ENCODE measurements at places on chromosomes 13 and 19.

DNA sequence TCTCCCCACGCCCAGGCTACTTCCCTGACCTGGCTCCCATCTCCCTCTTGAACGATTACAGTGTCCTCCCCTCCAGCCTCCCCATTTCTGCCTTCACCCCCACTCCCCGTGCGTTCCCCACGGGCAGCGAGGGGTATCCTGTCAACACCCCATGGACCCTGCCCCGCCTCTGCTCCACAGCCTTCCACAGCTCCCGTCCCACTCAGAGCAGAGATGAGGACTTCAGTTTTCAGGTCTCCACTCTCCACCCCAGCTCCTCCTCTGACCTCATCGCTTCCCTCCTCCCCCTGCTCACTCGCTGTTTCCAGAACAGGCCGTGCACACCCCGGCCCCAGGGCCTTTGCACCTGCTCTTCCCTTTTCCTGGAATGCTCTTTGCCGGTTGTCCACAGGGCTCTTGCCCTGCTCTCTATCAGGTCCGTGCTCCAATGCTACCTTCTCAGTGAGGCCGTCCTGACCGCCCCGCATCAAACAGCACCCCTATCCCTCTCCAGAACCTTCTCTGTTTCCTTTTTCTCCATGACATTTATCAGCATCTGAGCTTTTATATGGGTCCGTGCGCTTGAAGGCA, 15.0 kb downstream of the LRRC4B start:
- no peak for DNase-seq

DNA sequence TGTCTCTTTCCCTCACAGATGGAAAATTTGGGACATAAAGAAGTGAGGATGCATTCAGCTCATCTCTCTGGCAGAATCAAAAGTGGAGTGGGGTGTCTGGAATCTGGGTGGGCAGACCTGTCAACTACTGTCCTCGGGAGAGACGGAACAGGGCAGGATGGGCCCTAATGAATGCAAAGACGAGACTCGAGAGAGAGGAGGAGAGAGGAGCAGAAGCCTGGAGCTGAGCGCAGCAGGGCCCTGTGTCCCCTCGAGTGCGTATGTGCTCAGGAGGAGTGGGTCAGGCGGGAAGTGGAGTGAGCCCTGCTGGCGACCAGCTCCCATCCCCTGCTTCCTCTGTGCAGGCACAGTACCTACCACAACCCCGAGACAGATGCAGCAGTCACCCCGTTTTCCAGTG, 78.9 kb downstream of the TEX29 start:
- no peak for DNase-seq

DNA sequence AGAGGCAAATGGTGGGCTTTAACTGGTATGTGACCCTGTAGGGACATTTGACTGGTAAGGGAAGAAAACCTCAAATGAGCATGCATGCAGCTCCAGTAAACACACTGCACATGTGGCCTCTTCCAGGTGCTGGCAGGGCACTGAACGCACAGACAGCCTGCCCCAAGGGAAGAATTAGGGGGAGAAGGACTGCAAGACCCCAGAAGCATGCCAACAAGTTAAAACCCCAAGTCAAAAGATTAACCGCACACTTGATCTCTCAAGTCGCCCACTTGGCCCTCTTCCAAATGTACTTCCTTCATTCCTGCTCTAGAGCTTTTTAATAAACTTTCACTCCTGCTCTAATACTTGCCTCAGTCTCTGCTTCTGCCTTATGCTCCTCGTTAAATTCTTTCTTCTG, 46.9 kb upstream of the SLITRK1 start:
- DNase-seq = no peak

DNA sequence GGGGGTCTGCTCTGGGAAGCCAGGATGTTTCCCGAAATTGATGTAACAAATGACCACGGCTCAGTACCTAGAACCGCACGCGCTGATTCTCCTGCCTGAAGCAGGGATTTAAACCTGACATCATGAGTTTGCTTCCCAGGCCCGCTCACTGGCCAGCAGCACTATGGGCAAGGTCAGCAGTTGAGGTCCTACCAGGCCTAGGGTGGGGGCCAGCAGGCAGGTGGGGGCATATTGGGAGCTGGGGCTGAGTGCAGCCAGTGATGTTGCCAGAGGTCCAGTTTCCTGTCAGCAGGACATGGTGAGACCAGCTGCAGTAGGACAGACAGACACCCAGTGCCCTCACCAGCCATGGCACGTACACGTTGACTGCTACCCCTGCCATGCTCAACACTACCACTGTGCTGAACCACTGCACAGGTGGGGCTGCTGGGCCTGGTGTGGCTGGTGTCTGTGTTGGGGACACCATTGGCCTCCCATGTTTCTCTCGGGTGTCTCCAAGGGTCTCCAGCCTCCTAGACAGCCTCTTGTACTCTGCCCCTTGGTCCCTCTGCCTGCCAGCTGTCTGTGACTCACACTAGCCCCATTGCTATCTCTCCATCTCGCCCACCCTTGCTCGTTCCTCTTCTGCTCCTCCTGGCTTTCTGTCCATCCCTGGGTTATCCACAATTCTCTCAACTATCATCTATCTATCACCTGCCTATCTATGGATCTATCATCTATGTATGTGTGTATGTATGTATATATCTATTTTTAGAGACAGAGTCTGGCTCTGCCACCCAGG, 1.1 kb upstream of the C19orf85 start:
- DNase-seq = no peak

DNA sequence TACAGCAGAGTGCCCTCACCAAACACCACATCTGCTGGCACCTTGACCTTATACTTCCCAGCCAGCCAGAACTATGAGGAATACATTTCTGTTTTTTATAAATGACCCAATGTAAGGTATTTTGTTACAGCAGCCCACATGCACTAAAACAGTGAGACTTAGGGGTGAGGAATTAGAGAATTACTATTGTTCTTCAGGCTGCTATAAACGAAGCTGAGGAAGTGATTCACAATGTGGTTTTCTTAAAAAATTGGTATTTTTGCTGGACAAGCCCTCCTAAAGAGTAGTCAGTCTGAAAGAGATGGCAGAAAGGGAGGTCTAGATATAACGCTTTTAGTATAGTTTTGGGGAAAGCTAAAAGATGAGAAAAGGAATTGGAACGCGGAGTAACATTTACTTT, 101.0 kb downstream of the SLITRK6 start:
- DNase-seq = no peak

- no peak for DNase-seq
Observed at GRCh38 chr13:32986552-32986951, 29.7 kb upstream of the KL start.

- no peak for DNase-seq
Observed at GRCh38 chr19:30711296-30711695, 339.1 kb downstream of the ZNF536 start.

GRCh38 chr19:38434549-38435051, 1.1 kb downstream of the RYR1 start:
- DNase-seq = no peak

GRCh38 chr19:4295972-4296771, 6.0 kb downstream of the TMIGD2 start:
- no peak for DNase-seq

DNA sequence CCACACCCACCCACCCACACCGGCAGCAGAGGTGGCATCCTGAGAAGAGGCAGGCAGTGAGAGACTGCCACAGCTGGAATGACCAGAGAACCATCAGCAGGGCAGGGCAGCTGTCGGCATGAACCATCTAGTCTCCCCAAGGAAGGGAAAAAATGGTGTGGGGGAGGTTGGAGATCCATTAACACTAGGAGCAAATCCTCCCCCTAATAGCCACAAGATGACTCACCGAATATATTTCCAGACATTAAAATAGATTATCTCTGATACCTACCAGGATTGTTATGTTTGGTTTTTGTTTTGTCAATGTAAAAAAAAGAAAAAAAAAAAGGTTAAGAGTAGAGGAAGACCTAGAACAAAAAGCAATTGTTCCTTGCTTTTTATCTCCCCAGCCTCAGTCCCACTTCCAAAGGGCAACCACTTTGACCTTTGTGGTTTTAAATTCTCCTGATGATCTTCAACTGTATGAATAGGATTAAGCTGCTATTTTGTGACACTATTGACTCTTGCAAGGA, 34.2 kb downstream of the THSD1 start:
- no peak for DNase-seq

DNA sequence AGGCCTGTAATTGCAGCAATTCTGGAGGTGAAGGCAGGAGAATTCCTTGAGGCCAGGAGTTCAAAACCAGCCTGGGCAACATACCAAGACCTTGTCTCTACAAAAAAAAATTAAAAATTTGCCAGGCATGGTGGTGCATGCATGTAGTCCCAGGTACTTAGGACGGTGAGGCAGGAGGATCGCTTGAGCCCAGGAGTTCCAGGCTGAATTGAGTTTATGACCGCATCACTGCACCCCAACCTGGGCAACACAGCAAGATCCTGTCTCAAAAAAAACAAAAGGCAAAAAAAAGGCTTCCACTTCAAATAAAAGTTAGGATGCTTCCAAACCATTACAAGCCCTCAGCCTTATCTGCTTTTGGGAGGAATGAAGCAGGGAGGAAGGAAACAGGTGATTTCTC, 5.2 kb downstream of the ZNF577 start:
- DNase-seq = no peak

- no peak for DNase-seq
Observed at GRCh38 chr19:55552206-55552605, 6.9 kb upstream of the SBK3 start.

DNA sequence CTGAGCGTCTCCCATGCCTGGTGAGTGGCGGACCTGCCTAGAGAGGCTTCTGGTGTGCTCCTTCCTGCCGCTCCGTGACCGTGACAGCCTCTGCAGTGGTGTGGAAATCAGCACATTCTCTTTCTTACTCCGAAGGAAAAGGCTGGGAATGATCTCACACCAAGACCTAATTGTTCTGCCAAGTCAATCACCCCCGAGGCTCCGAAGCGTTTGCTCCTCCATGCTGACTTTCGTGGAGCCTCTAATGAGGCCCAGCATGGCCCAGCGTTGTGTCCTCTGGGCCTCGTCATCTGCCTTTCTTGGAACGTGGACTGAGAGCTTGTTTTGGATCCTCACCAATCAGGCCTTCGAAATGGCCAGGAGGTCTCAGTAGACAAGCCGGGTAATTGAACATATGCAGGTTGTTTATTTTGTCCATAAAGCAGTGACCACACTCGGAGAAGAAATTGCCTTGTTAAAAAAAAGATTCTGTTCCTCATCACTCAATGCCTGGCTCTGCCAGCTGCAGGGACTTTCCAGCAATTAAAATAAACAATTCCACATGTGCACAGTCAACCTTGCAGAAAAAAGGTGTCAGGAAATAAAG, 107.1 kb downstream of the UBL3 start:
- no peak for DNase-seq

GRCh38 chr13:45296259-45296658, 44.7 kb downstream of the TPT1 start:
- DNase-seq = no peak

DNA sequence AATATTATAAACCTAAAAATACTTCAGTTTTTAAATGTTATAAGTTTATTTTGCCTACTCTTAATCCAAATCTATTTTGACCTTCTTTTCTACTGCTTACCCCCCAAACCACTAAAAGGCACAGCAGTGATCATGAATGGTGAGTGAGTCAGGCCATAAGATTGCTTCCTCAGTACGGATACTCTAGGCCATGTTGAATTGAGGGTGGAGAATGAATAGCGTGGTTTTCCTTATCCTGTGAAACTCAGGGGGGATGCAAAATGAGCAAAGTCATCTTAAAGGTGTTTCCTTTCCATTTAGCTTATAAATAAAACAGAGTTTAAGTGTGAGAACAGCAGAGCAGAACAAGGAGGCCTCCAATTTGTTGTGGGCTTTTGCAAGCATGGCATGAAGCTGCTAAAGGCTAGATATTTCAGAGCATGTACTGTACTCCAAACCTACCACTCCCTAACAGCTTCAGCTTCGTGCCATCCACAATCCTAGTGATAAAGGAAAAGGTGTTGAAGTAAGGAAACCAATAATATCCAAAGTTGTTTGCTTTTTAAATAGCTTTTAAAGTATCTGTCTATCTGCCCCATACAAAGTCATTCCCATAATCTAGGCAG, 25.0 kb downstream of the SERPINE3 start:
- DNase-seq = no peak

DNA sequence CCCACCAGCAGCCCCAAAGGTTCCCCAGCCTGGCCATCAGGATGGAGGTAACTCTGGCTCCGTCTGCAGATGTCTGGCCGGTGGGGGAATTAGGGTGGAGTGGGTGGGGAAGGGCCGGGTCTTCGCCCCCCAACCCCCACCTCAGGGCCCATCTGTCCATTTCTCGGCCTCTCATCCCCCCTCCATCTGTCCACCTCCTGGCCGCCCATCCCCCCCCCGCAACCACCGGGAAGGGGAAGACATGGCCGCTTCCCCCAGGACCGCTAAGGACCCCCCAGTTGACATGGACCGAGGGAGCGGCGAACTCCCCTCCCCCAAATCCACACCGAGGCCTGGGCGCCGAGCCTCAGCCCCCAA, 793 bp downstream of the LRFN1 start:
- no peak for DNase-seq

GRCh38 chr13:33289966-33290365, 4.4 kb upstream of the STARD13 start:
- DNase-seq = no peak

- no peak for DNase-seq
Observed at GRCh38 chr13:105763851-105764250, 771.6 kb downstream of the EFNB2 start.

DNA sequence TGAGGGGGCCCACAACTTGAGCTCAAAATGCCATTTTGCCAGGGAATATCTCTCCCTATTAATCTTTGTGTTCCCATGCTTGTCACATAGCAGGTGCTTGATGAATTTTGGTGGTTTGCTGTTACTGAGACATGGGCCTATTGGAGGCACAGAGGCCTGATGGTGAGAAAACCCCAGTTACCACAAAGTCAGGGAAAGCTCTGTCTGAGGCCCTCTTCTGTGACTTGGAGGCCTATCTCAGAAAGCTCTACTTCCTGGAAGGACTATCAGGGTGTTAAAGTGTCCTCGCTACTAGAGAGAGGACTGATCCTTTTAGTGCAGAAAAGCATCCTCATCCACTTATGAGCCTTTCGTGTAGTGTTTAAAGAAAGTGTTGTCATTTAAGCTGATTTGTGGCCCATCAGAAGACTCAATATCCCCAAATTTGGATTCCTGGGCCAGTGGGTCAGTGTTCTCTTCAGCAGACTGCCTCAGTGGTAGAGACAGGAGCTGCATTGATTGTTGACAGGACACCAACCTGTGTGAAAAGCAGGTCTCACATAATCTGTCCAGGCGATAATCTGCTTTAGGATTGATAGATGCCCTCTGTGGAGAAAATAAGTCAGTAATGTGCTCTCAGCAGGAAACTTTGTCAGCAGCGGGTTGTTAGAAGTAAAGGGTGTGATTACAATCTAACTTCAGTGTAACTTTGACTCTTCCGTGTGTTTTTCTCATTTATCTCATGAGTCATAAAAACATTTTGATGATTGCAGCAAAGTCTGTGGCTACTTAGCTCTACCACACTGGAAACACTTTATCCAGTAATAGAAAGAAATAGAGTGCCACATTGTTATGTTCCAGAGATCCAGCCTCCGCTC, 121.0 kb downstream of the AKAP11 start:
- DNase-seq = no peak

GRCh38 chr19:1672038-1672768, 19.8 kb upstream of the TCF3 start:
- DNase-seq = peak; percentile 60

- no peak for DNase-seq
Observed at GRCh38 chr19:14093117-14093823, 2.7 kb upstream of the SAMD1 start.
